A549 treated with CpdA at 1 μM for 4 hours (cell line): ENCODE measurements at places on chromosomes 12 and 14. TPM values are rescaled to one million over a fixed set of nuclear protein-coding genes. Genes with fewer than 3 reads are reported as not detected.

The TTC8 gene
- total RNA-seq, result 38.2 to 45.5 TPM (median 43.4 TPM) in 5 replicates

The ZNF385A gene
- total RNA-seq, result 14.3 to 21.0 TPM (median 18.8 TPM) in 5 replicates

The KRT82 gene
- not detected in 5 replicates for total RNA-seq

The ESR2 gene
- 0.09 to 0.12 TPM (median 0.09 TPM) in 3 of 5 replicates, not detected in the others for total RNA-seq

The TPH2 gene
- total RNA-seq, result not detected in 5 replicates

The RFLNA gene
- 0.13 to 0.24 TPM (median 0.17 TPM) in 3 of 5 replicates, not detected in the others for total RNA-seq

The C14orf180 gene
- total RNA-seq, result not detected in 5 replicates

The HCAR2 gene
- total RNA-seq, result 0.26 to 0.78 TPM (median 0.30 TPM) in 5 replicates

The TSPAN19 gene
- total RNA-seq, result 0.31 TPM in 1 of 5 replicates, not detected in the others

The NTS gene
- total RNA-seq, result 61.9 to 82.2 TPM (median 75.1 TPM) in 5 replicates

The ART4 gene
- not detected in 5 replicates for total RNA-seq

The JPH4 gene
- total RNA-seq, result 0.03 TPM in 1 of 5 replicates, not detected in the others

The ADAMTS20 gene
- not detected in 5 replicates for total RNA-seq

The ZBTB39 gene
- 4.5 to 5.8 TPM (median 5.5 TPM) in 5 replicates for total RNA-seq

The NDRG2 gene
- total RNA-seq, result 2.5 to 3.5 TPM (median 3.1 TPM) in 5 replicates

The TAS2R46 gene
- total RNA-seq, result not detected in 5 replicates

The IRAK3 gene
- total RNA-seq, result 0.03 to 0.09 TPM (median 0.06 TPM) in 5 replicates

The ANKRD33 gene
- total RNA-seq, result 0.08 TPM in 1 of 5 replicates, not detected in the others

The PLEKHD1 gene
- 0.02 to 0.03 TPM in 2 of 5 replicates, not detected in the others for total RNA-seq

The NTF3 gene
- total RNA-seq, result not detected in 5 replicates

The CAPS2 gene
- 1.3 to 1.9 TPM (median 1.7 TPM) in 5 replicates for total RNA-seq

The GZMH gene
- total RNA-seq, result not detected in 5 replicates

The RTL1 gene
- 0.23 to 0.35 TPM (median 0.31 TPM) in 5 replicates for total RNA-seq

The TUBA1C gene
- total RNA-seq, result 1,814 to 2,090 TPM (median 1,891 TPM) in 5 replicates

The LAG3 gene
- total RNA-seq, result 0.87 to 2.2 TPM (median 1.6 TPM) in 5 replicates

The B4GALNT1 gene
- 36.6 to 54.4 TPM (median 48.1 TPM) in 5 replicates for total RNA-seq

The RDH5 gene
- 1.6 to 2.9 TPM (median 2.5 TPM) in 5 replicates for total RNA-seq
